HT1080 (cell line): ENCODE measurements at places on chromosomes 3 and 15.

- no peak for DNase-seq
Measured at GRCh38 chr3:45761831-45762230, 34.5 kb downstream of the SLC6A20 start.

DNA sequence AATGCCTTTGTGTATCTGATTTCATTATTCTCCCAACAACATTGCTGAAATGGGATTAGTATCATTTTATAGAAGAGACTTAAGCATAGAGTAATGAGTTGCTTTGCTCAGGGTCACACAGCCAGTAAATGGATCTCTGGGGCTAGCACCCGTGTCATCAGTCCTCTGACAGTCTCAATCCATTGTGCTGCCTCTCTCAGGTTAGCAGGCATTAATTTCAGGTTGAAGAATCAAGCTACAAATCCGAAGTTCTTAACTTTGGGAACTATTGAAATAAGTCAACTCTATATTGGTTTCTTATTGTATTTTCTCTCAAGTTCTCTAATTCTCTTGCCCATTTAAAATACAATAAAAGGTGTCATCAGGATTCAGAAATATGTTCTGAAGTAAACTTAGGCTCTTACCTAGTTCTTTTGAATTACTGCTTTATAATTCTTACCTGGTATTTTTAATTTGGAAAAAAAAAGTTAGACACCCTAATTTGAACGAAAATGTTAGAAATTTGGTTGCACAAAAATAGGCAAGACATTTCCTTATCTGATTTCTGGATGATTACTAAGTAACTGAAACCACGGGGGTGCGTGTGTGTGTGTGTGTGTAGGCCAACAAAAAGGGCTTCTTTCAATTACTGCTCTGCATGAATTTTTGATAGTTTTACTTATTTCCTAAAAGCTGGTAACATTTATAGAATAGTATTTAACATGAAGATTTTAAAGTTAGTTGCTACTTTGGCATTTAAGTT is 189.8 kb downstream of the MBNL1 start:
- DNase-seq, result no peak

GRCh38 chr15:88187195-88187594 is 69.3 kb downstream of the NTRK3 start:
- peak; percentile 63 for DNase-seq

DNA sequence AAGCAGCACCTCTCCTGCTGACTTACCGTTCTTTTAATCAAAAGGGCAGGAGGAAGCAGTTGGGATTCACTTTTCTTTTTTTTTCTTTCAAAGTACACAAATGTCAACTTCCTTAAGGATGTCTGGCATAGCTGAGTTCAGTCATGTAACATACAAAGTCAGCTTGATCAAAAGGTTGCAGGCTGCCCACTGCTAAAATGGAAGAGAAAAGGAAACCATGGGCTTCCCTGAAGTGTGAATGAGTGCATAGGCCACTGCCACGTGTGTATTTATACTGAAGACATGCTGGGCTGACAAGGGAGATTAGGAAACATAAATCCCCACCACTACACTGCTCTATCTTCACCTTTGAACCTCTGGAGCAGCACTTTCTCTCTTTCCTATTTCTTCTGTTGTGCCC is 312.5 kb downstream of the TIGIT start:
- DNase-seq, result no peak

GRCh38 chr3:111968319-111969054 is 10.3 kb upstream of the ABHD10 start:
- no peak for DNase-seq

DNA sequence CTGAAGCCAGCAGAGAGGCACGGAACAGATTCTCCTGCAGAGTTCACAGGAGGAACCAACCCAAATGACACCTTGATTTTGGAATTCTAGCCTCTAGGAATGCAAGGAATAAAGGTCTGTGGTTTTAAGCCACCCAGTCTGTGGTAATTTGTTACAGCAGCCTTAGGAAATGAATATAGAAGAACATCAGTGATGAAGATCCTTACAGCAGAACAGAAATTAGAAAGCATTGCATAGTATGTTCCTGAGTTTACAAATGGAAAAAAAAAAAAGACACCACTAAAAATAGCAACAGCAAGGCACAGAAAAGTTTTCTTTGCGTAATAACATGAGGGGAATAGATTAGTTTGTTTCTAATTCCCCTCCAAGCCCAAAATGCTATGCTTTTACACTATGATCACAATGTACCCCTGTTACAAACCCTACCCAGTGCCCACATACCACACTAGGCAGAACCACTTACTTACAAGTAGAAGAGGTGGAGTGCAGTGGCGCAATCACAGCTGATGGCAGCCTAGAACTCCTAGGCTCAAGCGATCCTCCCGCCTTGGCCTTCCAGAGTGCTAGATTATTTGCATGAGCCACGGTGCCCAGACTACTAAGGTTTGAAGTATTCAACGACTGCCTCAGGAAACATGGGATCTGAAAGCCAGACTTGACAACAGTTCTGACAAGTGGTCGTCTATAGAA is 84.3 kb downstream of the SHQ1 start:
- DNase-seq, result no peak

GRCh38 chr3:167110901-167111300 is 269.2 kb downstream of the ZBBX start:
- peak; percentile 92 for DNase-seq

DNA sequence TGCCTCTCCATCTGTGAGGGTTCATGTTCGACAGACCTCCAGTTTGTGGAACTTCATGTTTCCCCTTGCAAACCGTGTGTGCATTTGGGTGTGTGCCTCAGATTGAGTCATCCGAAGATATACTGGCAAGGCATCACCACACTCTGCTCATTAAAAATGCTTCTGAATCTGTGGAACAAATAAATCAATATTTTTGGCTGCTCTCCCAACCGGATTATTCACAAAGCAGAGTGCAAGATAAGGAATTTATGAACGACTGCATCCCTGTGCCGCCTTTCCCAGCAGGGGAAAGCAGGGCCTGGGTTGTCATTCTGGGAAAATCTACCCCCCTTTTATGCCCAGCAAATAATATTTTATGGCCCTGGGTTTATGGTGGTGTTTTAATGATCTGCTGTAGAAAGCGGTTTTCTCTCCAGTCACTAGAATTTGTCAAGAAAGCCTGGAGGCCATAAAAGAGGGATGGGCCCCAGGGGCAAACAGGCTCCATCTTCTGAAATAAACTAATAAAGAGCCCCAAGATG is 4.2 kb upstream of the WNT5A start:
- DNase-seq, result peak; percentile 53

DNA sequence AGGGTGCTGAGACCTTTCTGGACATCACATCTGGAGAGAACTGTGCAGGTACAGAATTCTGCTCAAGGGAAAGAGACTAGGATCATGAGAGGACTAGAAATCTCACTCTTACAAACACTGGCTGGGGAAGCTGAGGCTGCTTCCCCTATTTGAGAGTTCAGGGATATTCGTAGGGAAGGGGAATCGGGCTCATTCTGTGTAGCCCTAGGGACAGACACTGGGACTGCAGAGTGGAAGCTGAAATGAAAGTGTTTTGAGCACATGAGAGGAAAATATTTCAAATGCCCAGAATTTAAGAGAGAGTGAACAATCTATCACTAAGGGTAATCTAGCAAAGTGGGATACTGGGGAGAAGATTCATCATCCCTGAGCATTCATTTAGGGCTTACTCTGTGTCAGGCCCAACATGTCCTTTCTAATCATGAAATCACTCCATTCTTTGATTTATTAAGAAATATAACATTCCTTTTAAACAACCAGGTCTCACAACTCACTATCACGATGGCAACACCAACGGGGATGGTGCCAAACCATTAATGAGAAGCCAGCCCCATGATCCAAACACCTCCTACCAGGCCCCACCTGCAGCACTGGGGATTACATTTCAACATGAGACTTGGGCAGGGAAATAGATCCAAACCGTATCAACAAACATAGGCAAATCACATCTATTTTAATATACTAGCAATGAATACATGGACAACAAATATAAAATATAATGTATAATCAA is 63.0 kb downstream of the CPN2 start:
- no peak for DNase-seq

DNA sequence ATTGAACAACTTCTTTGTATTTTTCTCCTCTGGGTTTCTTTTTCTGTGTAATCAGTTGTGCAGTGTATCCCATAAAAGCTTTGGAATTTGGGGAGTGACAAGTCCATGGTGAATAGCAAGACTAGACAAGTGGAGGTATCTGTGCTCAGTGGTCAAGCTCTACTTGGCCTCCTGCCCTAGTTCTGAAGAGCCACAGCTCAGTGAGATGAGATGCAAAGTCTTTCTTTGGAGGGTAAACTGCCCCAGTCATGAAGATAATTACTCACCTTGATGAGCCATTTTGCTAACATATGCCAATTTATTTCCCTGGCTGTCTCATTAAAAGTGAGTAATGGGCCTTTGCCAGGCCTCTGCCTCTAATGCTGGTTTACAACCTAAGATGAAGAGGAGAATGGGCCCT is 271.2 kb upstream of the TRIM42 start:
- DNase-seq, result no peak

GRCh38 chr3:3129579-3129978 is 2.8 kb downstream of the TRNT1 start:
- DNase-seq, result no peak

- DNase-seq, result peak; percentile 78
Measured at GRCh38 chr3:33035596-33035995, 61.4 kb downstream of the GLB1 start.

- no peak for DNase-seq
Measured at GRCh38 chr3:36282766-36283165, 97.5 kb upstream of the STAC start.

- DNase-seq, result no peak
Measured at GRCh38 chr15:92667970-92668485, 12.5 kb upstream of the FAM174B start.

GRCh38 chr15:96561593-96561992 is 231.1 kb downstream of the NR2F2 start:
- DNase-seq, result no peak

GRCh38 chr3:141288336-141288990 is 56.8 kb downstream of the PXYLP1 start:
- DNase-seq, result no peak
